Gastrocnemius medialis (tissue), 4 donors: ENCODE measurements at places on chromosomes 6 and 20. TPM values are rescaled to one million over a fixed set of nuclear protein-coding genes. Genes with fewer than 3 reads are reported as not detected.

Gene HLA-DOA
- total RNA-seq = 0.20 TPM

GRCh38 chr6:142569676-142570075 is 267.9 kb downstream of the ADGRG6 start:
- DNase-seq = no peak

GRCh38 chr6:53315086-53315724 is 33.5 kb downstream of the ELOVL5 start:
- no peaks in the 10 kb centered on the region for H3K27me3 ChIP-seq
- no peaks in the 10 kb centered on the region for H3K4me1 ChIP-seq
- H3K4me3 ChIP-seq = no peak overlapping the region
- H3K27ac ChIP-seq = no peak overlapping the region
- DNase-seq = no peak
- no peaks in the 10 kb centered on the region for H3K36me3 ChIP-seq

DNA sequence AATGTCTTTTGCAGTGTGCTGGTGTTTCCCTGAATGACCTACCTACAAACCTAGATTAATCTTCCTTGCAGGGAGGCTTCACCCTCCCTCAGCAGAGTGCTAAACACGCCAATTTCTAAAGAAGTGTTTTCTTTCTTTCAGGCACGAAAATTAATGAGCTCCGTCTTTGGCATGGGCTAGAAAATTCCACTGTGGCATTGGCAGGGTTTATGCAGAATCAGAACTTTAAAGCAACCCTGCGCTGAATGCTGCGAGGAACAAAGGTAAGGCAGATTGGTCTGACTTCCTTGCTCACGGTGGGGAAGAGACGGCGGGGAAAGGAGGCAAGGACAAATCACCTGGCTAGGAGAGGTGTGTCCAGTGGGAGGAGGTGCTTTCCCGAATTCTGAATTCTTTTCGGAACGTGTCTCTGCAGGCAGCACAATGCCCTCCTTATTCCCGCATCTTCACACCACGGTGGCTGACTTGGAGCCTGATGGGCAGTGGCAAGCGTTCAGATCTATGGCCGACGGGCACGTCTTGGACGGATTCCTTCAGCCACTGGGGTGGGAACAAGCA is 6.2 kb upstream of the BANF2 start:
- no peaks in the 10 kb centered on the region for H3K4me1 ChIP-seq
- no peak overlapping the region for H3K4me3 ChIP-seq
- no peak for DNase-seq
- H3K36me3 ChIP-seq = no peaks in the 10 kb centered on the region

GRCh38 chr6:158170656-158171081 is 2.5 kb downstream of the GTF2H5 start:
- DNase-seq = no peak
- H3K4me1 ChIP-seq = peaks cover 41% of the 10 kb centered on the region
- H3K27ac ChIP-seq = no peak overlapping the region
- no peaks in the 10 kb centered on the region for H3K27me3 ChIP-seq
